ENCODE measurements at places on chromosomes 12 and 14. TPM values are rescaled to one million over a fixed set of nuclear protein-coding genes. Genes with fewer than 3 reads are reported as not detected.

- DNase-seq, result no peak
These were observed 21.4 kb downstream of the SOCS2 start for GRCh38 chr12:93593843-93594242.

- DNase-seq, result peak; percentile 32
These were observed 266.4 kb upstream of the CAND1 start for GRCh38 chr12:67002720-67003119.

DNA sequence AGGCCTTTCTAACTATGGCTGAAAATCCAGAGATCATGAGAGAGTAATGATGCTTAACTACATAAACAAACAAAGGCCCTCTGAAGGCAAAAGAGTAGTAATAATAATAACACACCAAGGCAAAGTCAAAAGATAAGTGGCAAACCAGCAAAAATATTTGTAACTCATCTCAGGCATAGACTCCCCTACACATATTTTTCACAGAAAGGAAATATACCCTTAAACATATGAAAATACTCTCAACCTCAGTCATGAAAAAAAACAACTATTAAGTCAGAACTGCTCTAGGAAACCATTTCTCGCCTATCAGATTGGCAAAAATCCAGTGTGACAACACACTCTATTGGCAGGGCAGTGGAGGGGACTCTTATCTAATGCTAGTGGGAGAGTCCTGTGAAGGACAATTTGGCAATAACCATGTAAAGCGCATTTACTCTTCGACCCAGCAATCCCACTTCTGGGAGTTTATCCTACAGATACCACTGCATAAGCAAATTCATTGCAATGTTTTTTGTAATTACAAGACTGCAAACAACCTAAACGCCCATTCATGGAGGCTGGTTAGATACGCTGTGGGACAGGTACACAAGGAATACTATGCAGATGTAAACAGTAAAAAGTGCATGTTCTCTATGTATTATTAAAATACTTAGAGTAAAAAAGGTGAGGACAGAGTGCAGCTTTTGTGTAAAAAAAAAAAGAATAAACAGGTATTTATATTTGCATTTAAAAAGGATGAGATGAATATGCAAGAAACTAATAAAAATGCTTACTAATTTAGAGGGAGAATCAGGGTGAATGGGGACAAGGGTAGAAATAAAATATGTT, 26.0 kb upstream of the IL22 start:
- peak; percentile 64 for DNase-seq

- peak; percentile 99 for DNase-seq
These were observed 320.6 kb downstream of the RAD51B start for GRCh38 chr14:68140076-68140741.

- peak; percentile 84 for DNase-seq
These were observed 117.7 kb upstream of the NCOR2 start for GRCh38 chr12:124684971-124685688.

RGS6 gene
- total RNA-seq, result not detected
